Panc1 (cell line): ENCODE measurements at places on chromosomes 2 and 18. TPM values are rescaled to one million over a fixed set of nuclear protein-coding genes. Genes with fewer than 3 reads are reported as not detected.

DNA sequence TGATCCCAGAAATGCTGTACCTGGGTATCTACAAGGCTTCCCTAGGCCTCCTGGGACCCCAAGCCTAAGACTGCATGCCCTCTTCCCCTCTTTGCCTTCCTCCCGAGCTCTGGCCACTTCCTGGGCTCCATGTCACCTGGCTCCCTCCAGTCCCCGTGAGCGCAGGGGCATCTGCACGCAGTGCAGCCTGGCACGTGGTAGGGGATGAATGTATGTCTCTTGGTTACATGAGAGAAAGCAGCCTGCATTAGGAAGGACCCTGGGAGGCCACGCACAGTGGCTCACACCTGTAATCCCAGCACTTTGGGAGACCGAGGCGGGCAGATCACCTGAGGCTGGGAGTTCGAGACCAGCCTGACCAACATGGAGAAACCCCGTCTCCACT is 15.8 kb downstream of the PASK start:
- H3K4me1 ChIP-seq = no peaks in the 10 kb centered on the region
- H3K27ac ChIP-seq = no peak overlapping the region
- H3K27me3 ChIP-seq = no peaks in the 10 kb centered on the region
- H3K36me3 ChIP-seq = no peaks in the 10 kb centered on the region
- H3K4me3 ChIP-seq = no peak overlapping the region

DNA sequence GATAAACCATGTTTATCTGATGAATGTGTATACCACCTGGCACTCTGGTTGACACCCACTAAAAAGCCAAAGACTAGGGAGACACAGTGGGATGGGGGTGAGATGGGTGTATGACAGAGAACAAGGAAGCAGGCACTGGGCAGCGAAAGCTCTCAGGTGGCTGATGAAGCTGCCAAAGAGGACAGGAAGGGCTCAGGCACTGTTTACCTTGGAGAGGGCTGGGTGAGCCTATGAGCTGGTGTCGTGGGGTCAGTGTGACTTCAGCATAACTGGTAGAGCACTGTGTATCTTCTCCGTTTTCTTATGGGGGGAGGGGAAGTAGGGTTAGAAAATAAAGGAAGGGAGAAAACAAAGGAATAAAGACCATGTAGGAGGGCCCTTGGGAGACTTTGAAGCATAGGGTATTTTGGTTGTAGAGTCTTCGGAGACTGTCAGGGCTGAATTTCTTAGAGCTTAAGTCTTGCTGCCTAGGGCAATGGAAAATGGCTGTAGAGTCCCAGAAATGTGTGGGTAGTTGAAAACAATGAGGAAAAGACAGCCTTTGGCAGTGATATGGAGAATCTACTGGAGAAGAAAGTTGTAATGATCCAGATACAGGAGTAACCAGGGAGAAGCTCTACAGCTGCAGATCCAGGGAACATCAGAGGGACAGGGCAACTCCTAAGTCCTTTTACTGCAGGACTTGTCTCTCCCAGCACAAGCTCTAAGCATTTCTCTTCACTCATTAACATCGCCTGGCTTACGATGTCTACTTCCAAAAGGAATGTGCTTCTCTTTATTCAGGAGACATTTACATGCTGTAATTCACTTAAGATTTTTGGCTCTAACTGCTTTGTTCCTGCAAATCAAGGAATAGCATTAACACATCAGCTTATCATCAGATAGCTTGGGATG is 120.0 kb downstream of the AQP4 start:
- H3K36me3 ChIP-seq = no peaks in the 10 kb centered on the region
- H3K27me3 ChIP-seq = no peaks in the 10 kb centered on the region
- DNase-seq = no peak
- H3K4me1 ChIP-seq = 0 out of 2 replicates have a peak, but pooled peaks cover 5% of the 10 kb centered on the region
- H3K4me3 ChIP-seq = no peak overlapping the region

POTEJ gene
- total RNA-seq = not detected

DNA sequence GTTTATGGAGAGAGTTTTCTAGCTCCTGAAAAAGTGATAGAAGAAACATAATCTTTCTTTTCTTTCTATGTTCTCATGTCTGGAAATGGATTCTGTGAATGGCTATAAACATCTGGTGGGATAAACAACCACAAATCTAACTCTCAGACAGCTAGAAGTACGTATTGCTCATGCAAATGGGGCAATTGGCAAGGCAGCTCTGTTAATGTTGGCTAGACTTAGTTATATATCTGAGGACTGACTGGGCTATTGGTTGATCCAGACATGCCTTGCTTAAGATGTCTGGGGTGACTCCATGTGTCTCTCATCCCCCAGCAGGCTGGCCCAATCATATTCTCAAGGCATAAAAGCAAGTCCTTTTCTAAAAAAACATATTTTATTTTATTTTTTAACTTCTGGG is 939.2 kb upstream of the NRXN1 start:
- no peak for DNase-seq
- no peaks in the 10 kb centered on the region for H3K27me3 ChIP-seq
- H3K4me1 ChIP-seq = no peaks in the 10 kb centered on the region
- no peak overlapping the region for H3K4me3 ChIP-seq
- no peak overlapping the region for H3K27ac ChIP-seq
- no peaks in the 10 kb centered on the region for H3K36me3 ChIP-seq

- H3K4me3 ChIP-seq = no peak overlapping the region
- no peaks in the 10 kb centered on the region for H3K36me3 ChIP-seq
- no peak overlapping the region; the same call in 1 of the 2 replicates for H3K27ac ChIP-seq
- peak; percentile 27 for DNase-seq
These were observed 779.2 kb downstream of the CNTNAP5 start for GRCh38 chr2:124804014-124804940.

CHRNG gene
- not detected for total RNA-seq

MTLN gene
- 84.3 TPM for total RNA-seq

DNA sequence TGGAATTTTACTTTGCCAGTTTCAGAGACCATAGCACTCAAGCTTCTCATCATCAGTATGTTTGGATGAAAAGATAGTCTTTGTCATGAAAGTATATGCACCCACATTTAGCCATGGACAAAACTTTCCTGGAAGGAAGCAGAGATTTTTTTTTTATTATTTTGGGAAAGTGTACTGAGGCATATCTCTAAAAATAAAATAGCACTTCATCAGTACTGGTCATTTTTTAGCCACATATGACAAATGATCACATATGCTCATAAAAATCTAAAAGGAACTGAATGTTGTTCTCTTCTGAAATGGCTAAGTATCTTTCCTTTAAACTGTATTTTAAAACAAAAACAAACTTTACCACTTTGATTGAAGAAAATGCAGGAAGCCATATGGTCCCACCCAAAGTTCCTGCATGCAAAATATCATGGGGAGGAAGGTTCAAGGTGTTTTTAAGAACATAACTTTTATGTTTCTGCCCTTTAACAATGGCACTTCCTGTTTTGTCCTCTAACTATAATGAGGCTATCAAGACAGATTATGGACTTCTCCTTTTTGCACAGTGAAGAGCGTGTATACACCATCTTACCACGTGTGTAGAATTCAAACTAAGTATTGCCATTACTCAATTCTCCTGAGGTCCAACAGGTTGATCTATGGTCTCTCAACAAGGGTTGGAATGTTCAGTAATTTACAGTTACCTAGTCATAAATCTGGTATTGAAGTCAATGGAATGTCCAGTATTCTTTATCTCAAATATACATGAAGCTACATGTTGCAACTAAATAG is 77.1 kb upstream of the SLC39A10 start:
- H3K4me1 ChIP-seq = 0 out of 2 replicates have a peak, but pooled peaks cover 4% of the 10 kb centered on the region
- H3K27me3 ChIP-seq = no peaks in the 10 kb centered on the region
- DNase-seq = no peak
- no peaks in the 10 kb centered on the region for H3K36me3 ChIP-seq

DNA sequence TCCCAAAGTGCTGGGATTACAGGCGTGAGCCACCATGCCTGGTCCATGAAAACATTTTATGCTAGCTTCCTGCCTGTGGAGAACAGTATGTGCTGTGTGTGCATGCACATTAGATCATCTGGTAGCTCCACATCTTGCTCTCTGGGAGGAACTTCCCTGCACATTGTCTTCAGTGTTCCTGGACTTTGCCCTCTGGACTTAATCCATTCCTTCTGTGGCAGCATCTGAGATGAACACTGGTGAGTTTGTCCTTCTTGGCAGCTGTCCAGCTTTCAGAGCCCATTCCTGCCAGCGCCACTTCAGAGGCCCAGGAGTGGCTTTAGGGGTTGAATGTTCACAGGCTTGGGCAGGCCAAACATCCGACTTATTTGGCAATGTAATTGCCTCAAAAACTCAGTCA is 65.2 kb downstream of the POU3F3 start:
- H3K4me1 ChIP-seq = no peaks in the 10 kb centered on the region
- DNase-seq = no peak
- H3K27ac ChIP-seq = no peak overlapping the region
- no peaks in the 10 kb centered on the region for H3K36me3 ChIP-seq
- H3K4me3 ChIP-seq = no peak overlapping the region

MALL gene
- 159 TPM for total RNA-seq

GRCh38 chr2:172012677-172013391 is 13.1 kb downstream of the METAP1D start:
- no peaks in the 10 kb centered on the region for H3K27me3 ChIP-seq
- no peak for DNase-seq
- no peaks in the 10 kb centered on the region for H3K36me3 ChIP-seq
- no peak overlapping the region for H3K4me3 ChIP-seq

CYBRD1 gene
- 2.5 TPM for total RNA-seq

GRCh38 chr2:218894151-218894879 is 13.7 kb downstream of the WNT10A start:
- H3K27ac ChIP-seq = peak overlapping the region; percentile 80
- no peaks in the 10 kb centered on the region for H3K27me3 ChIP-seq
- H3K36me3 ChIP-seq = no peaks in the 10 kb centered on the region
- no peak for DNase-seq

CIDEA gene
- total RNA-seq = not detected

KRTCAP3 gene
- 1.9 TPM for total RNA-seq

GPR45 gene
- not detected for total RNA-seq

C2orf15 gene
- 1.5 TPM for total RNA-seq

MOCOS gene
- total RNA-seq = 3.0 TPM

- H3K27ac ChIP-seq = no peak overlapping the region
- H3K36me3 ChIP-seq = no peaks in the 10 kb centered on the region
- H3K4me1 ChIP-seq = peaks cover 8% of the 10 kb centered on the region
- peaks cover 11% of the 10 kb centered on the region for H3K27me3 ChIP-seq
- DNase-seq = no peak
These were observed 42.1 kb upstream of the MRPL19 start for GRCh38 chr2:75604484-75604883.

DNA sequence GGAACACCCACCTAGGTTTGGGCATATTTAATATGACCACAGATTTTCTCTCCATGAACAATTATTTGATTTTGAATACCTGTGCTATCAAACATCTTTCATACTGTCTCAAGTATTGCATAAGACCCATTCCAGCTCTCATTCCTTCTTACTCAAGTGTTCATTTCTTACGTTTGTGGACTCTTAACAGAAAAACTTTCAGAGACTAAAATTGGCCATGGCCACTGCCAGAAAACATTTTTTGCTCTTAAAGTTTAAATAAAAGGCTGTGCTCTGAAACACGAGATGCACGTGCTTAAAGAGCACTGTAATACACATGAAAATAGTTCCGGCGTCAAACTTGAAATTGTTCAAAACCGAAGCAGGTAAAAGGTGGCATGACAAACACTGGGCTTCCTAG is 89.3 kb downstream of the LIMS1 start:
- no peaks in the 10 kb centered on the region for H3K36me3 ChIP-seq
- H3K27ac ChIP-seq = peak overlapping the region; percentile 97
- DNase-seq = no peak
- H3K27me3 ChIP-seq = no peaks in the 10 kb centered on the region
- peaks cover 64% of the 10 kb centered on the region for H3K4me1 ChIP-seq

DNA sequence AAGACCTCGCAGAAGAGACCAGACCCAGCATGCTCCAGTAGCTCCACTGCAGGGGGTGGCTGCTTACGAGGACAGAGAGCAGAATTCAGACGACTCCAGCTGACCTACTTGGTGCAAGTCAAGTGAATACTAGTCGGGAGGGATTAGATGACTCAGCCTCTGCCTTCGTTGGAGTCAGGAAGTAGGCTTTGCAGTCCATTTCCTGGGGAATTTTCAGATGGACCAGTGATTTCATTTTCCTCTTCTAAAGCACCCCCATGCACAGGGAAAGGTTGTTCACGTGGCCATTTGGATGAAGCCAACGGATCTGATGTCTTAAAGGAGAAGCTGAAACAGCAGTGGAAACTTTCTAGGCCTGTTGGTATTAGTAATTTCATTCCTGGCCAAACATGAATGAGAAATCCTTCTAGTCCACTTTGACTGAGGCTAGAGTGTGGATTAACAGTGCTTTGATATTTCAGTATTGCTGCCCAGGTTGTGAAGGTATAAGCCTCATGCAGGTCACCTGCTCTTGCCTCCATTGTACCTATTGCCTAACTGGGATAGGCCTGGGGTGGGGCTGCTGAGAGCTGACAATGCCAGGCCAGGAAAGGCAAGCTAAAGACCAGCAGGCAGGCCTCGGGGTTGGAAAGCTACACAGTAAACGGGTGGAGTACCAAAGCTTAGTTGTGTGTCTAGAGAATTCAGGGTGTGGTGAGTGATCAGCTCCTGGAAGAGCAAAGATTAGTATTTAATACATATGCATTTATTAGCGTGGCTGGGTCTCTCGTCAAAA is 117.6 kb upstream of the FOSL2 start:
- peak overlapping the region; percentile 92 for H3K27ac ChIP-seq
- no peak for DNase-seq
- no peaks in the 10 kb centered on the region for H3K36me3 ChIP-seq
- H3K27me3 ChIP-seq = no peaks in the 10 kb centered on the region

GRCh38 chr2:127532296-127532695 is 3.2 kb upstream of the MYO7B start:
- H3K27me3 ChIP-seq = no peaks in the 10 kb centered on the region; the same call in 1 of the 2 replicates
- no peak for DNase-seq
- no peak overlapping the region for H3K27ac ChIP-seq
- no peak overlapping the region for H3K4me3 ChIP-seq
- no peaks in the 10 kb centered on the region for H3K36me3 ChIP-seq

ITPRIPL1 gene
- total RNA-seq = 12.2 TPM
